ENCODE measurements at places on chromosomes 2 and 18.

DNA sequence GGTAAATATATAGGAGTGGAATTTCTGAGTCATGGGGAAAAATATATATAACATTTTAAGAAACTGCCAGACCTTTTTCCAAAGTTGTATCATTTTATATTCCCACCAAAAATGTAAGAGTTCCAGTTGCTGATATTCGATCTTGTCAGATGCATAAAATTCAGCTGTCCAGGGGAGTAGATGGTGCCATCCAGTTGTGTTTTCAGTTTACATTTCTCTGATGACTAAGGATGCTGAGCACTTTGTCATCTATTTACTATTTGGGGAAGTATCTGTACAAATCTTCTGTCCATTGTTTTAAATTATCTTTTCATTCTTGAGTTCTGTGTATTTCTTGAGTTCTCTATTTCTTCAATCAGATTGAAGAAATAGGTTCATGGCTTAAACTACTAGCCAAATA is 126.1 kb downstream of the RTN4 start:
- no peak for DNase-seq

DNA sequence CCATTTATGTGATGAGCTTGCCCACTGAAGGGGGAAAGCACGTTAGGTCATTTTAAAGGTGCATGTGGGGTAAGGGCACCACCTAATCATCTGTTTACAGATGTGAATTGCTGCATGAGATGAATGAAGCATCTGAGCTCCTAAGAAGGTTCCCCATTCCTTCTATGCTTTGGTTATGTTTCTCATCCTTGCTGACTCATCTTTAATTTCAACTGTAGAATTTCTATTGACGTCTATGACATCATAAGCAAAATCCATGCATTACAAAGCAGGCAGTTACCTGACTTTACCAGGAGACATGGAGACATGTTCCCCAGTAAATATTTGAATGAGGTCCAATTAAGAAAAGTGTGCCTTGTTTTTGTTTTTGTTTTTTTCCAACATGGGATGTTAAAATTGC is 2.8 kb downstream of the SNTG2 start:
- no peak for DNase-seq

DNA sequence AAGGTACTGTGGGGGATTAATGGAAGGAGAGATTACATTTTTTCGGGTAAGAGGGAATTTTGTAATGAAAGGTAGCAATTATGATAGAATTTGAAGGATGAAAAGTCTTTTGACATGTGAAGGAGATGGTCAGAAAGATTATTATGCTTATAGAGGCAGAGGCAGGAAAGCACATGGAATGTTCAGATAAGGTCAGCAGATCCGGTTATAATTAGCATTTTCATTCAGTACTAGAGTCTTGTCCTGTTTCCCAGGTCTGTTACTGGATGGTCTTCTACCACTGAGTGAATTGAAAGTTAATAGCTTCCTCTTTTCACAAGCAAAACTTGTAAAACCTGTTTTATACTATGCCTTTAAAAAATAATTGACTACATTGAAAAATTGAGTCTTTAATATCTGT is 116.9 kb downstream of the PHLPP1 start:
- no peak for DNase-seq

- DNase-seq = no peak
Observed at GRCh38 chr2:37676274-37676673, 4.8 kb upstream of the CDC42EP3 start.

- no peak for DNase-seq
Observed at GRCh38 chr18:63730773-63731172, 28.0 kb downstream of the SERPINB11 start.

Data from NCI-H1417 (cell line).